ENCODE measurements at places on chromosomes 5 and 9.
A peak's percentile ranks its signal among the peaks of the same experiment; 100 is the strongest.

DNA sequence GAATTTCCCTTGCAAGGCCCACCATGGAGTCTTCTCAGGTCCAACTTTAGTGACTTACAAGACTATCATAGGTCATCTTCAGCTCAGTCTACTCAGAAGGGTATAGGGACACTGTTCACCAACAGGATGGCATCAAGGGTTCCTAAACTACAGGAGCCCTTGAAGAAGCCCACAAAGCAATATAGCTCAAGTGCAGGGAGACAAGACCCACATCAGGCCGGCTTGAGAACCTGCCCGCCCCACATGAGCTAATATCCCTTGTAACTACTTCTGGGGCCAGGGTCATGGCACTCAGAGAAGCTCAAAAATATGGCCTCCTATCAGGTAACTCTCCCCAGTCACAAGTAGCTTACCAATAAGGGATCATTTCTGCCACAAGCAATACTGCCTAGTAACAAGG is 249.9 kb downstream of the CDK5RAP2 start:
- no peak for DNase-seq

DNA sequence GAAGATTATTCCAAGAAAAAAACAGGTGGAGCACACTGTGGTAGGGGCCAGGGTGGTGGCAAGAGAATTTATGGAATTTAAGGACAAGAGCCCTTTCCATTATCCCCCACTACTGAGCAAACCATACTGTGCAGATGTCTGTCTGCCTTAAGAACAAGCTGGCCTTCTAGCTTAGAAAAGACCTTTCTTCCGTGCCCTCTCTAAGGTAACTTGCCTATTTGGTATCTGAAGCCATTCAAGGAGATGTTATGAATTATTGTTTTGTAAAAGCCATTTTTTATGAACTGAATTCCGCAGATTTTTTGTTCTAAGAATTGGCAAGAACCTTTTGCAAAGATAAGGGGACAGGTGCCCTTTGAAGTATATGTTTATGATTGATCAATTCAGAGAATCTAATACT is 20.9 kb downstream of the GRAMD2B start:
- no peak for DNase-seq

- DNase-seq: peak; percentile 94
These were observed 50.1 kb upstream of the POU5F2 start for GRCh38 chr5:93791518-93791972.

DNA sequence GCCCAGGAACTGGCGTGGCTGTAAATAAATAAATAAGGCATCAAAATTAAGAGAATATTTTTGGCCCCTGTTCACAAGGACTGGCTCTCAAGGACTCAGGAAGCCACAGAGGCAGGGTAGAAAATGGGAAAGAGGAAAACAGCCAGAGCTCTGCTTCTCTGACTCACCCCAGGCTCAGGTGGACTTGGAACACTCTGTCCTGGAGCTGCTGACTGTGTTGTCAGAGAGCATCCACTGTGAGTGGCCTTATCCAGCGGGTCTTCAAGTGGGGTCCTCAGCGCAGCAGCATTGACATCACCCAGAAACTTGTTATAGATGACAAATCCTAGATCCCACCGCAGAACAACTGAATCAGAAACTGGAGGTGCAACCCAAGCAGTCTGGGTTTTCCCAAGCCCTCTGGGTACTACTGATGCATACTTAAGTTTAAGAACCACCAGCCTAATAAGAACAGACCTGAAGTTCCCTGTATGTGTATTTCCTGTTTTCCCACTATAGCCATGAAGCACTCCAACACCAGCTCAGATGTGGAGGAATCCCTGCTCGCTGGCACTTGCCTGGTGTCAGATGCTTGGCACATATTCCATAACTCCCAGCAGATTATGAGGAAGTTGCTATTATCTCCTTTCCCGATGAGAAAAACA is 20.5 kb downstream of the ADRA1B start:
- no peak for DNase-seq

DNA sequence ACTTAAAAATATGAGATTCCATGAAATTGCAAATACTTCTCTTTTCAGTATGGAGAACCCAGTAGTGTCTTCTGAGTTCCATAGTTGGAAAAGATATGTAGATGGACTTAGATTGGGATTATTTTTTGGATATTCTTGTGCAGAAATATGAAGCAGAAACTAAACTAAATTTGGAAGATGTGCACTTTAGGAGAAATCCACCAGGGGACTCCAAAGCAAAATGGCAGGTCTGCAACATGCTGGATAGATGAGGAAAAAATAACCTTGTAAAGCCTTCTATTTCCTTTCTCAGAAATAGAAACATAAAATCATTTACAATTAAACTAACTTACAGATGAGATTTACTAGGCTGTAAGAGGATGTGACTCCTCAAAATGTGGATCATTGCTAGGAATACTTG is 49.2 kb upstream of the MINAR2 start:
- DNase-seq: no peak

DNA sequence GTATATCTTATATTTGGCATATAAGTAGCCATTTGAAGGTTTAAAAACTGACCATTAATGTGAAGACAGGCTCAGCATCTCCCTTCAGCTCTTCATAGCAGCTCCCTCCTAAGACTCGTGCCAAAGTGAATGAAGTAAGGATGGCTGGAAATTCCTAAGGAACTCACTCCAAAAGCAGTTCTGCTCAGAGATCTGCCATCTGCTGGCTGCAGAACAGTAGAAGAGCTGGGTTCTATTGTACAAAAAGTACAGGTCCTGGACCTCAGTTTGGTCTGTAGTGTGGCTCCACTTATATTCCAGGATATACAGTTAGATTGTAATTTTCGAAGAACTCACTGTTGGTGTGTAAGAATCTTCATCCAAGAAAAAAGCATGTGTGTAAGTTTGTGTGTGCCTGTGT is 104.9 kb upstream of the RUSC2 start:
- no peak for DNase-seq

DNA sequence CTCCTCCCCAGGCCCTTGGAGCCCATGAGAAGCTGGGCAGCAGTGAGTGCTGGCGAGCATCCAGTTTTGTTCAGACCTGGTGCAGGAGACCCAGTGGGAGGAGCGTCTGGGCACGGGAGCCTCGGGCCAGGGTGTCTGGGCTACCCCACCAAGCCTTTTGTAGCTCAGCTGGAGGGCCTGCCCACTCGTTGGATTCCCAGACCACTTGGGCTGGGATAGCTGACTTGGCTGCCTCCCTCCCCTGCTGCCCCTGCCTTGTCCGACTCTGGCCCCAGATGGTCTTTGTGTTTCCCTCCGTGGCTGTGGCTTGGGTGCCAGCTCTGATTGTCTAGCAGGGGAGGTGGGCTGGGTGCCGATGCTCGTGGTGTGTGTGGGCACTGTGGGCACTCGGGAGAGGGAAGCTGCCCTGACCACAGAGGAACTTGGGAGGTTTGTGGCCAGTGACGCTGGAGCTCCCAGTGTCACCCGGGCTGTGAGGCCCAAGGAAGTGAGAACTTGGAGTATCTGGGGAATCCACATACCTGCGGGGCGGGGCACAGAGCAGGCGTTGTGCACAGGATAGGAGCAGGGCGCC is 47.3 kb downstream of the WNK2 start:
- DNase-seq: no peak

GRCh38 chr9:1977026-1977425 is 38.1 kb upstream of the SMARCA2 start:
- no peak for DNase-seq

DNA sequence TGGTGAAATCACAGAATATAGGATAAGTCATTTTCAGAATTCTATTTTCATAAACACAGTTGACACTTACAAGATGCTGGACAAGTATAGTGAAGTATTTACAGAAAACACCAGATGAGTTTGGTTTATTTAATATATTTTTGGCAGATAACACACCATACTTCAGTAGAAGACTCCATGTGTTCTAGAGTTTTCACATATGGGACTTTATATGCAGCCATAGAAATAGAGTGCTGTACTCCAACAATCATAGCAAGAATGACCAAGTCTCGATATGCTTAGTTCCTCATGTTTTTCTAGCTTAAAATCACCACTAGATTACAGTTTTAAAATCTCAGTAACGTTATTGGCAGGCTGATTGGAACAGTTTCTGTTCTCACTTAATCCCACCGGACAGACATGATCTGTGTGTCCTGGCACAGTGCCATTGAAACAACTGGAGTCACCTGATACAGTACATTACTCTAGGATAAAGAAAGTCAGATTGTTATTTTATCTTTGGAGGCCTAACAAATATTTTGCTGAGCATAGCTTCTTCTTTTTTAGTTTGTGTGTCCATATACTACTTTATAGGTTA is 45.8 kb upstream of the ERBIN start:
- DNase-seq: peak; percentile 4

- DNase-seq: no peak
These were observed 1.0 kb downstream of the SOHLH1 start for GRCh38 chr9:135698236-135698635.

GRCh38 chr5:179504191-179504590 is 46.2 kb upstream of the RUFY1 start:
- no peak for DNase-seq

GRCh38 chr9:95105519-95106287 is 211.8 kb downstream of the FANCC start:
- no peak for DNase-seq

- DNase-seq: no peak
These were observed 174.8 kb upstream of the CLINT1 start for GRCh38 chr5:158033724-158034123.
